ENCODE measurements at places on chromosomes 1 and 21.

DNA sequence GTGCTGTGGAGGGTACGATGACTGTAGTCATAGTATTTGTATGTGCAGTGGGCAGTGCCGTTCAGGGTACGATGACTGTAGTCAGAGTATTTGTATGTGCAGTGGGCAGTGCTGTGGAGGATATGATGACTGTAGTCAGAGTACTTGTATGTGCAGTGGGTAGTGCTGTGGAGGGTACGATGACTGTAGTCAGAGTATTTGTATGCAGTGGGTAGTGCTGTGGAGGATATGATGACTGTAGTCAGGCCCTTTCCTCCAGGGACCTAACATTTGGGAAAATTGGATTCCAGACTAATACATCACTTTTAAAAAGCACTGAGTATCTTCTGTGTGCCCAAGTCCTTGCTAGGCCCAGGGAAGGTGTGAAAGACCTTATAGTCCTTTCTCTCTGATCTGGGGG is 2.9 kb downstream of the ZNF672 start:
- DNase-seq, result no peak

GRCh38 chr1:55064861-55065263 is 25.5 kb downstream of the PCSK9 start:
- no peak for DNase-seq

DNA sequence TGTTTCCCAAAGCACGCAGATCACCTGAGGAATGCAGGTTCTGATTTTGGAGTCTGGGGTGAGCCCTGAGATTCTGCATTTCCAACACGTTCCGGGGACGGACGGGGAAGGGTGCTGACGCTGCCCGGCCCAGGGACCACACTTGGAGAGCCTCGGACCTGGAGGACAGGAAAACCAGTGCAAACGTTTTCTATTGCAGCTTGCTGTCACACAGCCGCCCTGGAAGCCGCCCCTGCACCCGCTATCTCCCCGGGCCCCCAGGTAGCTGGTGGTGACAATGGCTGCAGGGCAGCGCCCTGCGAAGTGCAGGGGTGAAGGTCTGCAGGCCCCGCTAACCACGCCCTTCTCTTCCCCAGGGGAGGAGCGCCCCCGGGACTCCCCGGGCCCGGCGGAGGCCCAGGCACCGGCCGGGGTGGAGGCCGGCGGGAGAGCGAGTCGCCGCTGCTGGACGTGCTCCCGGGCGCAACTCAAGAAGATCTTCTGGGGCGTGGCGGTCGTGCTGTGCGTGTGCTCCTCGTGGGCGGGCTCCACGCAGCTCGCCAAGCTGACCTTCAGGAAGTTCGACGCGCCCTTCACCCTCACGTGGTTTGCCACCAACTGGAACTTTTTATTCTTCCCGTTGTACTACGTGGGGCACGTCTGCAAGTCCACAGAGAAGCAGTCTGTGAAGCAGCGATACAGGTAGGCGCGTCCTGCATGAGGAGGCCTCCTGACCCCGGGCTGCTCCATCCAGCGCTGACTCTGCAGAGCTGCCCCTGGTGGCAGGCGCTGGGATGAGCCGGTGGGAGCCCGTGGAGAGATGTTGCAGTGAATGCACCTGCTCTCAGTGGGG is 142.0 kb upstream of the COA6 start:
- no peak for DNase-seq

DNA sequence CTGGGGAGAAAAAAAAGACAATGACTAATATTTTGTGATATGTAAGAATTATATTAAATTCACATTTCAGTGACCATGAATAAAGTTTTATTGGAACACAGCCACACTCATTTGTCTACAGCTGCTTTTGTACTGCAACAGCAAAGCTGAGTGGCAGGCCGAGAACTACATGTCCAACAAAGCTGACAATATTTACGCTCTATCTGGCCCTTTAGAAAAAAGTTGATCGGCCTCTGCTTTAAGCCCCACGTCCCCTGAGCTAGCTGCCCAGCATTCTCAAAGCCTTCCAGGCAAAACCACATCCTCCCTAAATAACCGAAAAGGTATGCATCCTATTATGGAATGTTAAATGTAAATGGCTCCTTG is 8.6 kb downstream of the SLC2A1 start:
- DNase-seq, result no peak

DNA sequence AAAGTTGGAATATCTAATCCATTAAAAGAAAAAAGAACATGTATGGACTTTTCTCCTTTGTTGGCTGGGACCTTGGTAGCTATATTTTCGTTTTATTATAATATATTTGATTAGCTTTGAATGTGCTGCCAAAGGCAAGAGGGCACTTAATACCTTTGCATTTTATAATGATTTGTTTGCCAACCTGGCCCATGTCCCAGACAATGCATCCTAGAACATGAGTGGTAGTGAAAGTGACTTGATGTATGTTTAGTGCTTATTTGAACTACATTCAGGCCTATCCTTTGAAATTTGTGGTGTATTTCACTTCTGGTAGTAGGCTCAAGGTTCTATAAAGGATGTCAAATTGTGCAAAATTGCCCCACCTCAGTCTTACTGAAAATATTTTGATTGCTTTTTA is 25.9 kb downstream of the CACHD1 start:
- DNase-seq, result no peak

DNA sequence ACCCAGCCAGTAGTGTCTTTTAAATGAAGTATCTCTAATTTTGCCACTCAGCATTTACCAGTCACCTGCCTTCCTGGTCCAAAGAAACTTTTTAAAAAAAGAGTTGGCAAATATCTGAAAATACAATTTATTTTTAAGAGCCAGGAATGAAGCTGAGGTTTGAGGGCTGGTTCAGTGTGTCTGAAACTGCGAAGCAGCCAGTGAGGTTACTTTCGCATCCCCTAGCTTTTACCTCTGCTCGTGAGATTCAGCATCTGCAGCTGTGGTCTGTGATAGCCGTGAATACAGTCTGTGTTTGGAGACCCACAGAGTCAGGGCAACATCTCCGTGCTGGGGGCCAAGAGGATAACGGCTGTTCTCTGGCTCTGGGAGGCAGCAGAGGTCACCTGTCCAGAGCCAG is 21.3 kb upstream of the KCNAB2 start:
- DNase-seq, result no peak

GRCh38 chr1:223223091-223223995 is 80.3 kb upstream of the TLR5 start:
- DNase-seq, result no peak

DNA sequence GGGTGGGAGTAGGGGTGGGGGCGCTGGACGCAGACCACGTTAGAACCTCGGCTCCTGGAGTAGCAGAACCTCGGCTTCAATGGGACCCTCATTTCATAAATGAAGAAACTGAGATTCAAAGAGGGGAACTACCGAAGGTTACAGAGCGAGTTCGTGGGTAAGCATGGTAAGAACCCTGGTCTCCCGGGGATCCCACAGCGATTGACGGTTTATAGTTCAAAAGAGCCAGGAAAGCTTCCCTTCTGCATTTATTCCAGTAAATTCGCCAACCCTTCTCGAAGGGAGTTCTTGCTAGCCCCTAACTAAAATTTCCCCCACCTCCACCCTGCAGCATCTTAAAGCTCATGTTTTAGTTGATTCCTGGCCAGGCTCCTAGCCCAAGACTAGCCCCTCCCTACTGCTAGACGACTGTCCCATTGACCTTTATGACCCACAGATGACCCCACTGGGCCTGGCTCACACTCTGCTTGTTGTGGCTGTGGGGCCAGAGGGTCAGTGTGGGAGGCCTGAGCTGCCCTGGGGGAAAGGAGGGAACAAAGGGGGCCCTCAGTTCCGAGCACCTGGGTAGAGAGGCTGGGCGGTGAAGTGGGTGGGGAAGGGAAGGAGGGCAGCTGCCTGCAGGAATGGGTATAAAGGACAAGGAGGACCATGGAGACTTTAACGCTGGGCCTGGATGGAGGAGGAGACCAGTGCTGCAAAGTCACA is 558 bp upstream of the KIF21B start:
- no peak for DNase-seq

- DNase-seq, result no peak
Observed at GRCh38 chr1:153698020-153698922, 19.8 kb downstream of the NPR1 start.

DNA sequence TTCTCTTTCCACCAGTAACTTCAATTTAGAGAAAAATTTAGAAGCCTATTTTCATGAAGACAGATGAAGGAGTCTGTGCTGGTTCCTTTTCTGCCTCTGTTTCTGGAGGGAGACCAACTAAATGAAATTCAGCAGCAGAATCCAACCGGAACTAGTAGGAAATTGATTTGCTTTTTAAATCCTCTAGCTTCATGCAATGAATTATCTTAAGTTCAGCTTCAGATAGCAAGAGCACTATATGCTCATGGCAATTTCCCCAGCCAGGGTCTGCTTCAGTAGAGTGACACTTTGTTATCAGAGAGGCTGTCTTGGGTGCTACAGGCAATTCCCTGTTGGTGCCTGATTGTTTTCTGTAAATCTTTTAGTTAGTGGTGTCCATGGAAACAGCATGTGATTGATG is 189.7 kb downstream of the SLC35F3 start:
- DNase-seq, result no peak

DNA sequence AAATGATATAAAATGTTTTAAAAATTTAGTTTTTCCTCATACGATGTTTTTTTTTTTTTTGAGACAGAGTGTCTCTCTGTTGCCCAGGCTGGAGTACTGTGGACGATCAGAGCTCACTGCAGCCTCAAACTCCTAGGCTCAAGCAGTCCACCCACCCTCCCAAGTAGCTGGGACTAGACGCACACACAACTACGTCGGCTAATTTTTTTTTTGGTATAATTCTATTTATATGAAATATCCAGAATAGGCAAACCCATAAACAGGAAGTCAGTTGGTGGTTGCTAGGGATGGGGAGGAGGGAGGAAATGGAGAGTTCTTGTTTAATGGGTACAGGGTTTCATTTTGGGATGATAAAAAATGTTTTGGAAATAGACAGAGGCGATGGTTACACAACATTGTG is 56.5 kb downstream of the WARS2 start:
- DNase-seq, result no peak

DNA sequence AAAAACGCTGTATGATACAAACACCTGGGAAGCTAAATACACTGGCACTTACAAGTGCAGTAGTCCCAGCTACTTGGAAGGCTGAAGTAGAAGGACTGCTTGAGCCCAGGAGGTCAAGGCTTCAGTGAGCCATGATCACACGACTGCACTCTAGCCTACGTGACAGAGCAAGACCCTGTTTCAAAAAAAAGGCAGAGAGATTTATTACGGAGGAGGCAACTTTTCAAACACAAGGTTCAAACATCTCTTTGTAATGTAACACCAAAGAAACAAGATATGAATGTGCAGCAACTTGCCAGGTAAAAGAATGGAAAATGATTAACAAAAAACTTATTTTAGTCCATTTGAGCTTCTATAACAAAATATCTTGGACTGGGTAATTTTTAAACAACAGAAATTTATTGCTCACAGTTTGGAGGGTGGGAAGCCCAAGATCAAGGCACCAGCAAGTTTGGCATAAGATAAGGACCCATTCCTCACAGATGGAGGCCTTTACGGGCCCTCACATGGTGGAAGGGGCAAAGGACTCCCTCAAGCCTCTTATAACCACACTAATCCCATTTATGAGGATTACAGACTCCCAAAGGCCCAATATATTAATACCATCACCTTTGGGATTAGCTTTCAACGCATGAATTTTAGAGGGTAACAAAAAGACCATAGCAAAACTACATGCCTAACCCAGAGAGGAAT is 73.3 kb downstream of the EVI5 start:
- no peak for DNase-seq

DNA sequence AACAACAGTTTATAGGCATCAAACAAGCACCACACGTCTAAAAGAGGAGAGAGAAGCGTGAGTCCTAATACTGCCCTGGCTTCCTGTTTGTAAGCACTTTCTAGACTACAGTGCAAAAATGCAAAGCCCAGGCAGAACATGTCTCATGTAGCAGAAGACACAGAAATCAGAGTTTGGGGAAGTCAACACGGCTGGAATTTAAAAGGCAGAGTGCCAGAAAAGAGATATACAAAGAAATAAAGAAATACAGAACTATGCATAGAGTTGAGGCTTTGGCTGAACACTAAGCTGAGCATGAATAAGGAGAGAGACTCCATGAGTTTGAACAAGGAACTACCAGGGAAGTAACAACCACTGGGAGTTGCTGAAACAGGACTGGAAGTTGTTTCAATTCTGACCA is 566.6 kb upstream of the NR5A2 start:
- no peak for DNase-seq

GRCh38 chr1:10658396-10659066 is 137.9 kb downstream of the CASZ1 start:
- DNase-seq, result no peak

DNA sequence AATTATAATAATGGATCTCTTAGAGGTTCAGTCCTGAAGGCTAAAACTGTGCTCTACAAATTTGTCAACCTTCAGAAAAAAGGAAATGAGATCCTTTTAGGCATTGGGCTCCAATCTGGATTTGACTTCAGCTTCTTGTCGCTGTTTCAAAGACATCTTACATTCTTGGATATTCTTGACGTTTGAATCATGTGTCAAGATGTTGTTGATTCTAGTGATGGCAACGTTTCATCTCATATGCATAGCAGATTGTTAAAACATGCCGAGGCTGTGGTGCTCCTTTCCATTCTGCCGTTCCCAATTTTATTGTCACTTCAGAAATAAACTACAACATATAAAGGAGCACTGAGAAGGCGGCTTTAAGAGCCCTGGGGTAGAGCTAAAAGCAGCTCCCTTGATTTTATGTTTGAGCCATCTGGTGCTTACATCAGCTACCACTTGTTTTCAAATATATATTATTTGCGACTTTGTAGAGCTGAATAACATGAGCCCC is 467.6 kb upstream of the ZRANB2 start:
- no peak for DNase-seq

GRCh38 chr1:229896306-229896705 is 170.7 kb upstream of the GALNT2 start:
- DNase-seq, result no peak

DNA sequence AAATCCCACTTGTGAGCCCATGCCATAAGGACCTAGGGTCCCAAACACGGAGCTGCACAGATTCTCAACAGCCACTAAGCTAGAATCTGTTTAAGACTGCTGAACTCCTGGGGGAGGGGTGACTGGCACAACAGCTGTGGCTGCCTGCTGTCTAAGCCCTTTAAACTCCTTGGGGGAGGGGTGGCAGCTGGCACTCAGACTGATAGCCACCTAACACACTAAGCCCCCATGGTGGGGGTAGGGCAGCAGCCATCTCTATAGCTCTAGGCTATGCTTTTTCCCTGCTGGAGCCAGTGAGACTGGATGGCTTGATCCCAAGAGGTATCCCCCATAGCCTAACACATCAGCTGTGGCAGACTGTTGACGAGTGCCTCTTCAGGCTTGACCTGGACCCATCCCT is 73.3 kb upstream of the FMO3 start:
- DNase-seq, result no peak

GRCh38 chr1:53400761-53401674 is 58.2 kb upstream of the DMRTB1 start:
- DNase-seq, result no peak

DNA sequence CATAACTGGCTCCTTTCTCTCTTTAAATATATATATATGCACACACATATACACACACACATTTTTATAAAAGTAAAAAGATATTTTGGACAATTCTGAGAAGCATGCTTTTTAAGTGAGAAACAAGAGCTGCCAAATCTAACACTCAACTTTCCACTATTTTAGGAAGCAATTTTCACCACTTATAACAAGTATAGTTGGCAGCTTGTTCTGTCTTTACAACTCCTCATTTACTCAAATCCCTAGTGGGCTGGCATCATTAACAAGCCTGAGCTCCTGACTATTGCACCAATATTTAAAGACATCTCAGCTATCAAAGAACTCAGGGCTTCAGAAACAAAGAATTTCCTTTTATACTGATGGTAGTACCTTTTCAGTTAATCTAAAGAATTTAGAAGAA is 76.6 kb downstream of the RAB3GAP2 start:
- no peak for DNase-seq

- no peak for DNase-seq
Observed at GRCh38 chr1:33616780-33617179, 144.3 kb downstream of the ZSCAN20 start.
